ENCODE measurements at places on chromosomes 4 and X. TPM values are rescaled to one million over a fixed set of nuclear protein-coding genes. Genes with fewer than 3 reads are reported as not detected.

The SMIM10 gene
- polyA plus RNA-seq = 10.5 TPM

The SPANXB1 gene
- polyA plus RNA-seq = not detected

The LRCH2 gene
- polyA plus RNA-seq = 15.3 TPM

The SASH3 gene
- polyA plus RNA-seq = 1.3 TPM

The ZNF711 gene
- polyA plus RNA-seq = 96.3 TPM

All from left kidney (tissue), 8 donors.